ENCODE measurements at places on chromosomes 16 and 17. TPM values are rescaled to one million over a fixed set of nuclear protein-coding genes. Genes with fewer than 3 reads are reported as not detected.
A peak's percentile ranks its signal among the peaks of the same experiment; 100 is the strongest.

ENO3 gene
- polyA plus RNA-seq = 2,174 TPM

LSM12 gene
- polyA plus RNA-seq = 23.3 TPM

ERAL1 gene
- polyA plus RNA-seq = 44.0 TPM

C17orf100 gene
- polyA plus RNA-seq = 3.6 TPM

AIPL1 gene
- polyA plus RNA-seq = not detected

ITGB3 gene
- polyA plus RNA-seq = 10.9 TPM

TAF15 gene
- 113 TPM for polyA plus RNA-seq

TEKT5 gene
- not detected for polyA plus RNA-seq

MYH1 gene
- 38.7 TPM for polyA plus RNA-seq

CX3CL1 gene
- 4.9 TPM for polyA plus RNA-seq

COL1A1 gene
- 3,874 TPM for polyA plus RNA-seq

ELMO3 gene
- 1.1 TPM for polyA plus RNA-seq

UBN1 gene
- polyA plus RNA-seq = 19.0 TPM

CD300A gene
- 2.2 TPM for polyA plus RNA-seq

GAST gene
- not detected for polyA plus RNA-seq

DDX42 gene
- 106 TPM for polyA plus RNA-seq

- DNase-seq = no peak
Measured at GRCh38 chr16:26316683-26317464, 625.1 kb downstream of the HS3ST4 start.

DNA sequence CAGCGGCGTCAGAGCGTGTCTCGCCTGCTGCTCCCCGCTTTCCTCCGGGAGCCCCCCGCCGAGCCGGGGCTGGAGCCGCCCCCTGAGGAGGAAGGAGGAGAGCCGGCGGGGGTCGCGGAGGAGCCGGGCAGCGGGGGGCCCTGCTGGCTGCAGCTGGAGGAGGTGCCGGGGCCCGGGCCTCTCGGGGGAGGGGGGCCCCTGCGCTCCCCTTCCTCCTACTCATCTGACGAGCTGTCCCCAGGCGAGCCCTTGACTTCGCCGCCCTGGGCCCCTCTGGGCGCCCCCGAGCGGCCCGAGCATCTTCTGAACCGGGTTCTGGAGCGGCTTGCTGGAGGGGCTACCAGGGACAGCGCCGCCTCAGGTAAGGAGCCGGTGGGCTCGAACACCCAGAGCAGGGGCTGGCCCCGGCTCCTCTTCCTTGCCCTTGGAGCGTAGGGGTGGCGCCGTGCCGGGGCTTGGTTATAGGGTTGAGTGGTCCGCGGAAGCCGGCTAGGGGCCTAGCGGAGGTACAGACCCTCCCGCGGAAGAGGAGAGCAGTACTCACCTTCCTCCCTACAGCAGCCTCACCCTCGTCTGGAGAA, 841 bp downstream of the RAPGEFL1 start:
- no peak for DNase-seq

DNA sequence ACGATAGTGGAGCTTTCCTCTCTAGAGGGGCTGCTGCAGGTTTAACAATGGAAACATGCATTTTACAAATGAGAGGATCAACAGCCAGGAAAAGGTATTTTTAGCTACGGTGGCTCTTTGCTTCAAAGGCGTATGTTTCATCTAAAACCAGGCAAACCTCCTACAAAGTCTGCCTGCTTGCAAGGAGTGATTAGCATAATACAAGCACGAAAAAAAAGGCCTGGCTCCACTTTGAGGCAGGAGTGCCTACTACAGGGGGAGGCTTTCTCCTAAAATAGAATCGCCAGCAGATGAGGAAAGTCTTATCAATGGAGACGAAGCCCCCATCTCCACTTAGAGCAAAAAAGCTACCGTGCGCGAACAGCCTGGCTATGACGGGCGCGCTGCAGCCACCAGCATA, 27.1 kb upstream of the MTSS2 start:
- no peak for DNase-seq

- no peak for DNase-seq
Measured at GRCh38 chr17:27793906-27794569, 6.3 kb downstream of the NOS2 start.

- DNase-seq = no peak
Measured at GRCh38 chr17:9199571-9200551, 178.6 kb downstream of the NTN1 start.

GRCh38 chr16:56551796-56552738, 12.8 kb upstream of the MT4 start:
- DNase-seq = no peak

- DNase-seq = no peak
Measured at GRCh38 chr17:48747445-48748363, 19.2 kb upstream of the HOXB13 start.

DNA sequence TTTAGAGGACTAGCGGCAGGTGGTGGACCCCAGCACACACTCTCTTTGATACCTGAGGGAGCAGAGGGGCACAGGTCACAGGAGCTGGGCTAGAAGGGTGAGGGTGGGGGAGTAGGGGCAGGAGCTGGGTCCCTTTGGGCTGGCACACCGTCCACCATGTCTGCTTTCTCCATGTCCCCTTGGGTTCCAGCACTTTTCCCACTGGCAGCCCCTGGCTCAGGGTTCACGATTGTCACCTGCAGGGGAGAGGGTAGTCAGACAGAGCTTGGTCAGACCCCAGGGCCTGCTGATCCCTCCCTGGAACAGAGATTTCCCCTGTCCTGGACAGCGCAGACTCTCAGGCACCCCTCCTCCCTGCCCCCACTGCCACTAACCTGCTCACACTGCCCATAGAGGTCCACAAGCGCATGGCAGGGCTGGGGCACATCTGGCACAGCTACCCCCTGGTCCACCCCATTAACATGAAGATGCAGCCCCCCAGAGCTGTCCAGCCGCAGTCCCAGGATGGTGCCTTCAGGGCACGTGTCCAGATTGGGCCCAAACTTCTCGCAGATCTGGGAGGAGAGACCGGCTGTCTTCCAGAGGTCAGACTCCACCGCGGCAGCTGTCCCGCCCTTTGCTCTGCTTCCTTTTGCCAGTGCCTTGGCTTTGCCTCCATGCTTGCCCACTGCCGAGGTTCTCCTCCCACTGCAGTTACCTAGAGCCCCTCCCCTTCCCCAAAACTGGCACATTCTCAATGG, 3.1 kb upstream of the GPS2 start:
- no peak for DNase-seq

- DNase-seq = peak; percentile 92
Measured at GRCh38 chr17:42311240-42312034, 23.1 kb downstream of the STAT5A start.

- no peak for DNase-seq
Measured at GRCh38 chr16:86834451-86835035, 256.2 kb downstream of the FOXL1 start.

- DNase-seq = no peak
Measured at GRCh38 chr16:8194794-8195193, 395.5 kb downstream of the TMEM114 start.

GRCh38 chr17:29665481-29665810, 42.7 kb upstream of the CORO6 start:
- DNase-seq = no peak

DNA sequence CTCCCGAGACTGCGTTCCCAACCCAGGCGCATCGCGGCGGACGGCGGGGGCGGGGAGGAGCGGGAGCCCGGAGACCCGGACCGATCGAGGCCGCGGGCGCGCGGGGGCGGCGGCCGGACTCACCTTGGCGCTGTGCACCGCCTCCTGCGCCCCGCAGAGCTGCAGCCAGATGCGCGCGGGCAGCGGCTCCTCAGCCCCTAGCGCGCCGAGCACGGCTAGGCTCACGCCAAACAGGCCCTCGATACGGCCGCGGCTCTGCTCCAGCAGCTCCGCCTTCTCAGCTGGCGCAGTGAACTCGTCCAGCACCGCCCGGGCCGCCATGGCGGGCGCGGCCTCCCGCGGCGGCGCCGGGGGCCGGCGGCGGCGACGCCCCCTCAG, 339 bp downstream of the N4BP1 start:
- peak; percentile 70 for DNase-seq

DNA sequence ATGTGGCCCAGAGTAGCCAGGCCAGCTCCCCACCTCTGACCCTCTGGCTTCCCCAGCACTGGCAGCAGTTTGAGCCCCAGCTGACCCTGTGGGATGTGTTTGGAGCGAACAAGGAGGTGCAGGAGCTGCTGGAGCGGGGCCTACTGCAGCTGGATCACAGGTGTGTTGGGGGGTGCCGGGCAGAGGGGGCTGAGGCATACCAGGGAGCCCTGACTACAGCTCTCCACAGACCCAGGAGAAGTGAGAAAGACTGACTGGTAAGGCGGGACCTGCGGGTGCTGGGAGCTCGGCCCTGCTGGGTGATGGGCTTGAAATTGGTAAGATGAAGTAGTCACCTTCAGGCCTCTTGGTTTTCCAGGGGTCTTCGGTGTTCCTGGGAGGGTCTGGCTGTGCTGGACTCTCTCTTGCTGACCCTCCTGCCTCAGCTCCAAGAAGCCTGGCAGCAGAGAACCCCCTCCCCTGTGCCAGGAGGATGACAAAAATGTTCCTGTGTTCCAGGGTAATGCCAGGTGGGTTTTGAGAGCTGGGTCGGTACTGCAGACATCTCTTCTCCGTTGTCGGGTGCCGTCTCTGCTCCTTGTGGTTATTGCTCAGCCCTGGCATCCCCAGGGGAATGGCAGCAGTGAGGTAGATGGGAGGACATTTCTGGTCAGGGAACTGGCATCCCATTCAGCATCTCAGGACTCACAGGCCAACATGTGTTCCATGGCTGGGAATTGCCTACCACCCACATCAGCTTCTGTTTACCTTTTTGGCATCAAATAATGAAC, 5.9 kb downstream of the RSAD1 start:
- no peak for DNase-seq

- DNase-seq = no peak
Measured at GRCh38 chr17:67648032-67648905, 69.5 kb upstream of the NOL11 start.

- DNase-seq = no peak
Measured at GRCh38 chr16:55256412-55257016, 67.5 kb upstream of the IRX6 start.

GRCh38 chr17:64357191-64357981, 33.3 kb downstream of the PECAM1 start:
- DNase-seq = peak; percentile 56

DNA sequence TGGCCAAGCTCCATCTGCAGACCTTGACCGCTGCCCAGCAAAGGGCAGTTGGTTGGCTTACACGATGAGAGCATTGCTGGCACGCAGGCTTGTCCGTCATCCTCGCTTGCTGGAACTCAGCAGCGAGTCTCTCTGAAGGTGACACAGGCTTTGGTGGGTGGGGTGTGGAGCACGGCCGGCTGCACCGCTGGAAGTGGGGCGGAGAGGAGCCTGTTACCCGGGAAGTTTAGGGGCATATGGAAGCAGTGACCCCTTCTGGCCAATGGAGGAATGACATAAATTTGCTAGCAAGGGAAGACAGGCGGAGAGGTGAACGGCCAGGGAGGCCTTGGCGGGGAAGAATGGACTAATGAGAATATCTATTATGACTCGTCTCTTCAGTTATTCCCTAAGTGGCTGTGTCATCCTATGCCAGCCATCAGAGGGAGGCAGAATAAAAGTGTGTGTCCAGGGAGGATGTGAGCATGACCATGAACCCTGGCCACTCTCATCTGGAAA, 65.9 kb upstream of the SDK2 start:
- DNase-seq = peak; percentile 41

DNA sequence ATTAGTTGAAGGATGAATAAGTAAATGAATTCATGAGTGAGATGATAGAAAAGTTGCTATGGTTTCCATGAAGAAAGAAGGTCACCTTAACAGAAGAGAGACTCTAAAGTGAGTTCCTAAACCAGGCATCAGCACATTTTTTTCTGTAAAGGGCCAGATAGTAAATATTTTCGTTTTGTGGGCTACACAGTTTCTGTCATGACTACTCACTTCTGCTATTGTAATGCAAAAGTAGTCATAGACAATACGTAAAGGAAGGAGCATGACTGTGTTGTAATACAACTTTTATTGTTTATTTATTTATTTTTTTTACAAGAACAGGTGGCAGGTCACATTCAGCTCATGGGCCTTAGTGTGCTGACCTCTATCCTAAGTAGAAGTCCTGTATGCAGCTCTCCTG, 426.1 kb upstream of the DYNLRB2 start:
- DNase-seq = no peak

DNA sequence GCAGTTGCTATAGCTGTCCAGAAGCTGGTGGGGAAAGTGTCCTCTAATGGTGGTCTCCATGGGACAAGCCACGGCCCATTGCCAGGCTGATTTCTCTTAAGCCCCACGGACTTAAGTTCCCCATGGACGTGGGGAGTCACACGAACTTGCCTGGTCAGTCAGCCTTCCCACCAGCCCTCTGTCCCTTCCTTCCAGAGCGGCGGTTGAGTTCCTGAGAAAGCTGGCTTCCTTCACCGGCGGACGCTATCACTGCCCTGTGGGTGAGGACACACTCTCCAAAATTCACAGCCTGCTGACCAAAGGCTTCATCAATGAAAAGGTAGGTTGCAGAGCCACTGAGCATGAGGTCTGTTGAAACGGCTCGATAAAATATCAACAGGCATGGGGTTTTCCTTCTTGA, 10.0 kb upstream of the SDR42E2 start:
- no peak for DNase-seq

GRCh38 chr16:6281994-6282393, 1050.7 kb upstream of the RBFOX1 start:
- DNase-seq = no peak

- no peak for DNase-seq
Measured at GRCh38 chr17:32854832-32855389, 22.0 kb downstream of the MYO1D start.

DNA sequence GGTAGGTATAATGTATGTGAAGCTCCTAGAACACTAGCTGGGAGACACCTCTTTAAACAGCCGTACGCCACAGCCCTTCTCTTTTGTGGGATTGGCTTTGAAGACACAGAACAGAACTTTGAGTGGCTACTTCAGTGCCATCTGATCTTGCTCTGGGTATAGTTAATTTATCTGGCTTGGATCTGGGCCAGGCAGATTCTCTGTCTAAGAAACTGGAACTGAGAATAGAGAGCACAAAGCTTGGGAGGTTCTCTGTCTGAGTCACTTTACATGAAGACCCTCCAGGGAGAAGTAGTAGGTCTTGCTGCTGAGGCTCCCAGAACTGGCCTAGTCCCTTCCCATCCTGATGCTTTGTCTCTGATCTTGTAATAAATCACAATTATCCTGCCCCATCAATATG, 721.0 kb upstream of the KIF2B start:
- no peak for DNase-seq

DNA sequence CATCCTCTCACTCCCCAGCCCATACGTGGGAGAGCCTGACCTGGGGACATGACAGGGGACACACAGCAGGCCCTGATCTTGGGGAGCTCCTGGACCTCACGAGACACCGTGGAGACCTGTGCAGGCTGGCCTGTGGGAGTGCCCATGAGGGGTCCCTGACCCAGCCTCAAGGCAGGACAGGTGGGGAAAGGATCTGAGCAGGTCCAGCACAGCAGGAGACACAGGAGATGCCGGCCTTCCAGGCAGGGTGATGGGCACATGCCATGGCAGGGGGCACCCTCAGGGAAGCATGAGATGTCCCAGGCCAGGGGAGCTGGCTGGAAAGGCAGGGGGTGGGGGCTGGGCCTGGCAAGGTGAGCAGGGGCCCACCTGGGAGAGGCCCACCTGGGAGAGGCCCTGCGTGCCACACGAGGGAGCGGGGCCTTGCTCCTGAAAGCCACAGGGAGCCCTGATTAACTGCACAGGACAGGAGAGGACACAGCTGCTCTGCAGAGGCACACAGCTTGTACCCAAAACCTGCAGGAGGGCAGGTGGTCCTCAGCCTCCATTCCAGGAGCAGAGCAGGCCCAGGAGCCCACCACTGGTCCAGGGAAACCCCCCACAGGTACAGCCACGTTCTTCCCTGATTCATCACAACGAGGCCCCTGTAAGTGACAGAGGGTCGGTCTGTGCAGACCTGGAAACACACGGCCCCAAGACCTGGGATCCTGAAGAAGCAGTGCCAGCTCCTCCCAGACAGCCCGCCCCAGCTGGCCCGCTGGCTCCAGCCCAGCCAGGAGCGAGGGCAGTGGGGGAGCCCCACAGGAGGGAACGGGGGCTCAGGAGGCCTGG, 26.6 kb upstream of the KRT17 start:
- no peak for DNase-seq

GRCh38 chr17:39929646-39930407, 2.3 kb downstream of the LRRC3C start:
- no peak for DNase-seq
